Large intestine (tissue), 12 donors: ENCODE measurements at places on chromosomes 16 and 17. TPM values are rescaled to one million over a fixed set of nuclear protein-coding genes. Genes with fewer than 3 reads are reported as not detected.

KRT13 gene
- 0.94 TPM for polyA plus RNA-seq

G6PC1 gene
- polyA plus RNA-seq, result 1.5 TPM

FBXW10 gene
- 1.1 TPM for polyA plus RNA-seq

GRCh38 chr16:65244787-65245186 lies 122.9 kb upstream of the CDH11 start:
- DNase-seq, result no peak
